H1 (cell line): ENCODE measurements at places on chromosomes 12 and 14.

GRCh38 chr14:24839617-24840203, 205.7 kb upstream of the GZMB start:
- no peak for DNase-seq

GRCh38 chr14:68076451-68076850, 256.9 kb downstream of the RAD51B start:
- no peak for DNase-seq

- no peak for DNase-seq
Measured at GRCh38 chr14:61183196-61183885, 97.8 kb downstream of the TMEM30B start.

DNA sequence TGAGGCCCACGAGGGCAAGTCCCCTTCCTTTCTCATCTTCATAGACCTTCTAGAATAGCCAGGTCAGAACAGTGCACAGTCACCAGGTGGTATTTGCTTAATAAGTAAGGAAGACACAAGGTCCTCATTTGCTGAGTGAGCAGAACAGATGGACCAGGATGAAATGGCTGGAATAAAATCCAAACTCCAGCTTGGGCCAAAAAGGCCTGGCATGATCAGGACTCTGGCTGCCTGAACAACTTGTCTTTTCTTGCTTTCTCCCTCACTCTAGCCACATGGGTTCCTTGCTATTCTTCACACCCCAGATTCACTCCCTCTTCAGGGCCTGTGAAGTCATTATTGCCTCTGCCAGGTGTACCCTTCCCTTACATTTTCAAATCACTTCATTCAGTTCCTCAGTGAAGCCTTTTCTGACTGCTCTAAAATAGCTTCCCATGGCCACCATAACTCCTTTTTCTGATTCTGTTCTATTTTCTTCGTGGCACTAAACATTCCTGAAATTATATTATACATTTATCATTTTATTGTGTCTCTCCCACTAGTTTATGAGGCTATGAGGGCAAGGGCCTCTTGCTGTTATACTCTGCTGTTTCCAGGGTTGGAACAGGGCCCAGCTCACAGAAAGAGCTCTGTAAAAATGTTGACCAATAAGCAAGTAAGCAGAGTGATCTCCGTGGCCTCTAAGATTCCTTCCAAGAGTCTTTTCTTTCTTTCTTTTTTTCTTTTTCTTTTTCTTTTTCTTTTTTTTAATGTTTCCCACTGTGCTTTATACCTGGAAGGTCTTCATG, 150.8 kb downstream of the TTC8 start:
- no peak for DNase-seq

DNA sequence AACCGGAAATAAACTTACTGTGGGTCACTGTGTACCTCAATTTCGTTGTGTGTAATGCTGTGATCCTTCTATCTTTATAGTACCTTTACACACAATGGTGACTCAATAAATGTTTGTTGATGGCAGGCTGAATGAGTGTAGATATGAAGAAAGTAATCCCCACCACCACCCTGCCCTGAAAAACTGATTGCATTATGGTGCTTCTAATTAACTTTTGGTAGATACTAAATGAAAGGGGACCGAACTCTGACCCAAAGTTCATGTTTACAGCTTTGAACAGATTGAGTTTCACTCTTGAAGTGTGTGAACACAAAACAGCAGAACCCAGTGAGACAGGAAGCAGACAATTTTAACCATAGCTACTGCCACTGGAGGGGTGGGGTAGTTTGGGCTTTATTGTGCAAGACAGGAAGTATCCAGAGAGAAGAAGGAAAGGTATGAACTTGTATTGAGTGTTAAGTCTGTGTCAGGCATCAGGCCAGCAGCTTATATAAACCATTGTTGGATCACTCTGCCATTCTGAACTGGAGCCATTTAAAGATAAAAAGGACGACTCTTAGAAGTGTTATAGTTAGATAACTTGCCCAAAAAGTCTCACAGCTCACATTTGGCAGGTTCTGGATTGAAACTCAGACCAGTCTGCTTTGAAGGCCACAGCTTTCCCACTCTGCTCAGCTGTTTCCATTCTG, 197.0 kb upstream of the AMIGO2 start:
- no peak for DNase-seq

- DNase-seq, result no peak
Measured at GRCh38 chr12:63961048-63961447, 116.5 kb downstream of the SRGAP1 start.

DNA sequence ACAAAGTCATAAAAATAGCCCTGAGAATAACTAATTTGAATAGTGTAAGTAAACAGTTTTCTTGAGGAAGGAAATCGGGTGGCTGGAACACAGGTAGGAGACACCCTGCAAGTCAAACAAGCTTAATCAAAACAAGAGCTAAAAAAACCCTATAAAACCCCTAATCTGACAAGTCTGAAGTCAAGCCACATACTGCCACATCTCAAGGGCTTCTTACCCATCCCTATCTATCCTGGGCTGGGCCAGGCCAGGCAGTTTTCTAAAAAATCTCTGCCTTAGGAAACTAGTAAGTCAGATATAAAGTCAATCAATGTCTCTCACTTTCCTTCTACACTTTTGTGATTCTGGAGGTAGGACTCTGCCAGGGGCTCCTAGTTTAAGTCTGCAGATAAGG, 15.3 kb downstream of the UBE2N start:
- no peak for DNase-seq

DNA sequence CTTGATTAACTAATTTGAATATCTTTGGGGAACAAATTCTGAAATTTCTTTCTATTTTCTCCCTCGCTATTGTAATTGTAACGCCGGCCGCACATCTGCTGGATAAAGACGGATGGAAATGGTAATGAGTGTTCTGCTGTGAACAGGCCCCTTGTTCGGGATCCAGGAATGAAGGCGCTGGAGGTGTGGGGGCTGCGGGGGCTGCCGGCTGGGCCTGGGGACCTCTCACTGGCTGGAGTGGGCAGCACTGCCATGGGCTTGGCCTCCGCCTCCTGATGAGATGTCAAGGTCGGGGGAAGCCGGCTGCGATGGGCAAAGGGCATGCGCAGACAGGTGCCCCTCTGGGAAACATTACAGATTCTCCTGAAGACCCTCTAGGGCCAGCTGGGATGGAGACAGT, 175.4 kb downstream of the PHETA1 start:
- DNase-seq, result no peak

- DNase-seq, result no peak
Measured at GRCh38 chr14:30210630-30211029, 283.0 kb upstream of the PRKD1 start.

- DNase-seq, result no peak
Measured at GRCh38 chr14:63487724-63488123, 55.5 kb downstream of the PPP2R5E start.

DNA sequence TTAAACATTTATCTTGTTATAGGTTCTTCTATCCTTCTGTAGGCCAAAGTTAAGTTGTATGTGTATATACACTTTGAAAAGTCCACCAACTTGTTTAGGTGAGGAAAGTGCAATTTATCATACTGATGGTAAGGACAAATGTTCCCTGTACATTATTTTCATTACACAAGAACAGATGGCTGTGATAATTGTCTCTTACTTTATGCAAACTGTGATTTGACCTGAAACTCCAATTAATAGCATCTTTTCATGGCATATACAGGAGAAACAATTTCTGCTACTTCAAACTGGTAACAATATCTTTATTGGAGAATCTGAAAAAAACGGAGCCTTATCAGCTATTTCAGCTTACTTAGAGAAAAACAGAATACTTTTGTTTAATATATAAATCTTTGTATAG, 5.6 kb downstream of the TRIM9 start:
- DNase-seq, result no peak

DNA sequence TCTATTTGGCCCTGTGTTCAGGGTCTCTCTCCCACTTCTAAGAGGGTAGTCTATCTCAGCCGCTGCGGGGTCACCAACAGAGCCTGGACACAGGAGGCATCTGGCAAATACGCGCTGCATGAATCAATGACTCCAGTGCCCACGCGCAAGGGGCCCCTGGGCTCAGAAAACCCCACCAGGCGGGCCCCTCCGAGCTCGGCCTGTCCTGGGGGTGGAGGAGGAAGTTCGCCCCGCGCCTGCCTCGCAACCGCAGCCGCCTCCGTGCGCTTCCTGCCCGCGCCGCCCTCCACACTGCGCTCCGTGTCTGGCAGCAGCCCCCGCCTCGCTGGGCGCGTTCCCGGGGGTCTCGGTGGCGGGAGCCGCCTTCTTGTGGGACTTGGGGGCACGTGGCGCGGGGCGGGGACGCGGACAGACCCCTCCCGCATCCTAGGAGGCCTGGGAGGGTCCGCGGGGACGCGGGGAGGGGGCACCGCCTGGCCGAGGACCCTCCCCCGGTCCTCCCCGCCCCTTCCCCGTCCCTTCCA, 811 bp upstream of the FBRSL1 start:
- no peak for DNase-seq

DNA sequence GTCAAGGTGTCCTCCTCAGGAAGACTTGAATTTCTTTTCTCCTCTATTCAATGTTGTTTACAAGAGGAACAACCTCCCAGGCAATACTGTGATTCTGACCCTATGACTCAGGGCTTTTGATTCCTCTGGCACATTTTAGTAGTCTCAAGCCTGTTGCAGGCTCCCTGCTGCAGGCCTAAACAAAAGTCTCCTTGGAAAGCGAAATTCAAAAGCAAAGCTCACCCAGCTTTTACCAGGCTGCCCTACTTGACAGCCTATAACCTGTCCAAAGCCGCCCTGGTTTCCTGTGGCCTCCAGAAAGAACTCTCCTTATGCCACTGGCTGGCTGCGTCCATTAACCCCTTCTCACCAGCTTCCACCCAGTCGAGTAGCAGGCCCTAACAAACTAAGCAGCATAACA, 11.6 kb downstream of the FGD6 start:
- no peak for DNase-seq

- no peak for DNase-seq
Measured at GRCh38 chr14:55317542-55318306, 46.5 kb downstream of the FBXO34 start.
